ENCODE measurements at places on chromosomes 5 and 9.

GRCh38 chr5:91849069-91849468, 466.0 kb upstream of the ARRDC3 start:
- DNase-seq = no peak

- no peak for DNase-seq
These were observed 15.4 kb downstream of the AOPEP start for GRCh38 chr9:94741866-94742265.

GRCh38 chr9:16726718-16727451, 143.6 kb downstream of the BNC2 start:
- peak; percentile 84 for DNase-seq

DNA sequence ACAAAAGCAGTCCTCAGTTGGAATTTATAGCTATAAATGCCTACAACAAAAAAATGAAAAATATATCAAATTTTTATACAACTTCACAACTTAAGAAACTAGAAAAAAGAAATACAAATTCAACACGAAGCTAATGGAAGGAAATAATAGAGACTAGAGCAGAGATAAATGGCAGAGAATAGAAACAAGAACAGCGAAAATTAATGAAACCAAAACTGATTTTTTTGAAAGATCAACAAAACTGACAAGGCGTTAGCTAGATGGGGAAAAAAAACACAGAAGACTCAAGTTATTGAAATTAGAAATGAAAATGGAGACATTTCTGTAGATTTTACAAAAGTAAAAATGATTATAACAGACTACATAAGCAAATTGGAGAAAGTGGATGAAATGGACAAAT, 20.6 kb downstream of the TPD52L3 start:
- DNase-seq = no peak

DNA sequence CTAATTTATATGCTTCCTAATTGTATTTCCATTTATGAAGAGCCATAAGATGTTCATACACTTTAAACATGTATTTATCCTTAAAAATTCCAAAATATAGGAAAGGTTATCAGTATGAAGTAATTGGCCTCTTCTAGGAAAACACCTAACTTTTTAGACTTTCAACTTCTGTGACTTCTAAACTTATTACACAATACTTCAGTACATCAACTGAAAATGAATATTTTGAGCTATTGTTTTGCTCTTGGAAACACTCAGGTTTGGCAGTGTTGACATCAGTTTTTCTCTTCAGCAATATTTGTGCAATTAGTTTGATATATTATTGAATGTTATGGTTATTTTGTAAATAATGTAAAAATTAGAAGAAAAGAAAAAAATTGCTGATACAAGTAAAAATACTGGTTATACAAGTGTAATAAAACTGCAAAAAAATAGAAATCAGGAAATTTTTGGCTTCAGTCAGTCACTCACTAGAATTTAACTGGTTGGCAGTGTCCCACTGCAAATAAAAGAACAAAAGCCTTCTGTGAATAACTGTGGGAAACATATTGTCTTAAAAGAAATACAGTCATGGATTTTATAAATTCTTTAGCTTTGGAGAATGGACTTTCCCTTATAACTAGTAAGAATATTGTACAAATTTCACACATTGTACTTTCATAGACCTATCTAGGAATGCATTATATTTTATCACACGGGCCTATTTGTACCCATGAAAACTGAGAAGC, 635.9 kb downstream of the TLE1 start:
- no peak for DNase-seq

- no peak for DNase-seq
These were observed 66.5 kb upstream of the HSPA9 start for GRCh38 chr5:138641547-138642298.

GRCh38 chr9:137428311-137428630, 5.1 kb downstream of the NOXA1 start:
- no peak for DNase-seq

GRCh38 chr5:93621327-93621798, 38.3 kb downstream of the NR2F1 start:
- peak; percentile 83 for DNase-seq

GRCh38 chr9:19161257-19162025, 34.1 kb upstream of the PLIN2 start:
- DNase-seq = no peak

DNA sequence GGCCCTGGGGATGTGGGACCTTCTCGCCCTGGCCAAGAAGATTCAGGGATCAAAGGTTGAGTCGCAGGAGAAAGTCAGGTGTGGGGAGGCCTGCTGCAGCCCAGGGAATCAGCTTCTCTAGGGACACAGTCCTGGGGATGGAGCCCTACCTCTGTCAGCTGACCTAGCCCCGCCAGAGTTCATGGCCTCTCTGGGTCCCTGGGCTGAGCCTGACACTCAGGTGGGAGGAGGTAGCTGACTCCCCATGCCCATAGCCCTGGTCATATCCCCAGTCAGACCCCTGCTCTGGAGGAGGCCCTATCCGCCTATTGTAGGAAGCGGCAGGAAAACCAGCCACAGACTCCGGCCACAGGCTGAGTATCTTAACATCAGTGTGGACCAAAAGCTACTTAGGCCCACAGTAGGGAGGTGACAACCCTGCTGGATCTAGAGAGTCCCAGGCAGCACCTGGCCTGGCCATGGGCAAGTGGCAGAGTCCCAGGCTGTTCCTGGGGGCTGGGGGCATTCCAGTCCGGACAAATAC, 15.0 kb upstream of the MRNIP start:
- no peak for DNase-seq

DNA sequence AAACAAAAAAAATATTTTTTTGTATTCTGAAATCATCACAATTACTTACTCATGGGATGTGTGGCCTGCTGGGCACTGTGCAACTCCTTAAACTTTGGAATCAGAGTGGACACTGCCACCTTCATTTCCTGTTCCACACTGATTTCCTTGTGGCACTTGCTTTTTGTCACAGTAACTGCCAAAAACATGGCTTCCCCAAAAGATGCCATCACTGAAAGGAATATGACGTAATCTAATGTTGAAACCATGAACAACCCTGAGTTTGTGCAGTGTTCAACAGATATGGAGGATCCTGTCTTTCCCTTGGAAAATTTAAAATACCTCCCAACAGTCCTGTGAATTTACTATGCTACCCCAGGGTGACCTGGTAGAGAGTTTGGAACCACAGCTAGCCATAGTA, 12.6 kb upstream of the IL12B start:
- no peak for DNase-seq

GRCh38 chr5:96876292-96876850, at the start of gene ERAP2:
TSS of gene ERAP2 (plus strand) at chr5:96876500. CDS start at chr5:96879686, 3,186 bp downstream.
- DNase-seq = no peak

DNA sequence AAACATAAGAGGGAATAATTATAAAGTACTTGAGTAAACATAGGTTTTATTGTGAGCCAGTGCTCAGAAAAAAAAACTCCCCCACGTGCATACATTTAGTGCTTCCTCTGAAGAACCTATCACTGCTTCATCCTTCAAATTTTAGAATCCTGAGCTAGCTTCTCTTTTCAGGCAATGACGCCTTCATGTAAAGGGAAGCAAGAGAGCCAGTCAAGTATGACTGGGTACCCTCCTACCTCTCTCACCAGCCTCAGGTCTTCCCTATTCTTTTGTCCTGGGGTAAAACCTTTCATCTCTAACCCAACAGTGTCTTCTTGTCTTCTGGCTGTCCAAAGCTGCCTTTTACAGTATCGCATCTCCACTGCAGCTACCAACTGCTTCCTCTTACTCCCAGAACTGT, 32.0 kb downstream of the PLPP1 start:
- DNase-seq = no peak
